ENCODE measurements at places on chromosomes 4 and X. TPM values are rescaled to one million over a fixed set of nuclear protein-coding genes. Genes with fewer than 3 reads are reported as not detected.
A peak's percentile ranks its signal among the peaks of the same experiment; 100 is the strongest.

PLAC1 gene
- total RNA-seq: 0.23 TPM

KLHL15 gene
- 5.5 TPM for total RNA-seq

RAB39B gene
- 0.08 TPM for total RNA-seq

ZNF711 gene
- total RNA-seq: 1.2 TPM

STAP1 gene
- total RNA-seq: not detected

DNA sequence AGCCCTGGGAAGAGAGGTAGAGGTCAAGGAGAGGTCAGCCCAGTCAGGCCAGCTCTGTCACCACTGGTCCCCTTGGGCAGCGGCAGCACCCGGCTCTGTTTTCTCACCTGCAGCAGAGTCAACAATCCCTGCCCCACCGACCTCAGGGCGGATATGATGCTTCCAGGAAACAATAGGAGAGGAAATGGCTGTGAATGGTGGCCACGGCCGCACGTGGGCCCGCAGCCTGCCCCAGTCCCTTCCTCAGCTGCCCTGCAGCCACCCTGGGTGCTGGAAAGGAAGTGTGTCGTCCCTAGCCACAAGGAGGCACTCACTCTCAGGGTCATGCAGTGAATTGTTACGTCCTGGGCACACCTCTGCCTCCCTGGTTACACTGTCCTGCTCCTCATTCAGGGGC, 92.5 kb upstream of the ENPP6 start:
- DNase-seq: no peak

DNA sequence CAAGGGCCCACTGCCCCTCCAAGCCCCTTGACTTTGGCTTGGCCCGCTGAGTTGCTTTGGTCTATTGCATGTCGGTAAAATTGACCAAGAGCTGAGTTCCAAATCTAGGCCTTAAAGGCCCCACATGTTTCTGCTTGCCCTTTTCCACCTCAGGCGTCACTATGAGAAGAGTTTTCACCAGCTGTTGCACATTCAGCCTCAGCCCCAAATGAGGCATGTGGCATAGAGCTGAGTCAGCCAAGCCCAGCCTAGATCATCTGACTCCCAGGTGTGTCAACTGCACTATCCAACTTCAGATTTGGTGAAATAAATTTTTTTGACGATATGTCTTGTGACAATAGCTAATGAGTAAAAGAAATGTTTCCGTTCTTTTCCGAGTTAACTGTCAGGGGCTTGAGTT, 424.5 kb upstream of the FAM47C start:
- no peak for DNase-seq

DNA sequence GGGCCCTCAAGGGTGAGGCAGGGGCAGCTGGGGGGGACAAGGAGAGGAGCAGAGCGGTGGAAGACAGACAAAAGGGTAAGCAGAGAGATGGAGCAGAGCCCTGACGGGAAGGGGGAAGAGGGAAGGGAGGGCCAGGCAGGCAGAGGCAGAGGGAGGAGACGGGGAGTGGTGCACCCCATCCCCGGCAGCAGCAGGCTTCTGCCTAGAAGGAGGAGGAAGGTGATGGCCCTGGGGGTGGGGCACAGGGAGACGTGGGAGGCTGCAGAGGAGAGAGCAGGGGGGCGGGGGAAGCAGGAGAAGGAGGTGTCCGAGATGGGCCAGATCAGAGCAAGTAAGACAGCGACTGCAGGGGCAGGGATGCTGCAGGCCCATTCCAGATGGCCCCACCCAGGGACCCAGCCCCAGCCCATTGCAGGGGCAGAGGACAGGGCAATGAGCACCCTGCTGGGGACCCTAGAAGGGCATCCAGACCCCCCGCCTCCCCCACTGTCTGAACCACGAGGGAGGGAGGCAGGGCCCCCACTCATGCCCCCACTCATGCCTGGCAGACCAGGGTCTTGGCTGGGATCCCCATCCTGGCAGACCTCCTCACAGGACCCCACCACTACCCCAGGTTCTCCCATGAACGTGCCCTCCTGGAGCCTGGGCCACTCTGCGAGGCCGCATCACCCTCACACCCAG, 2.7 kb downstream of the L1CAM start:
- no peak for DNase-seq

GRCh38 chr4:26171941-26172340, 148.9 kb upstream of the RBPJ start:
- peak; percentile 34 for DNase-seq

DNA sequence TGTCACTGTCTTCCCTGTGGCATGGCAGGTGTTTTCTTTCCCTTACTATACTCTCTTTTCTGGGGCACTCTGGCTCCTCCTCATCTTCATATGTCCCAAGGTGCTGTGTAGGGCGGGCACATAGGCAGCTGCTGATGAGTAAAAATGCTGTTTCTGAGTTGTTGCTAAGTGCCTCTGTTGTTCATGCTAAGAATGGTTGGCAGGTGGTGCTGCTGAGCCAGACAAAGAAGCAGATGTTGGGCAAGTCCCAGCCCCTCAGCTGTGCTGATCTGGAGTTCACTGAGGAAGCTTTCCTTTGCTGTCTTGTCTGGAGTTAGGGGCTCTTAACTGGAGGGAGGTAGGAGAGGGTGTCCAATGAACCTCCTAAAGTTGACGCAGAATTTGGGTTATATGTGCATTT, 40.6 kb downstream of the HADH start:
- no peak for DNase-seq

DNA sequence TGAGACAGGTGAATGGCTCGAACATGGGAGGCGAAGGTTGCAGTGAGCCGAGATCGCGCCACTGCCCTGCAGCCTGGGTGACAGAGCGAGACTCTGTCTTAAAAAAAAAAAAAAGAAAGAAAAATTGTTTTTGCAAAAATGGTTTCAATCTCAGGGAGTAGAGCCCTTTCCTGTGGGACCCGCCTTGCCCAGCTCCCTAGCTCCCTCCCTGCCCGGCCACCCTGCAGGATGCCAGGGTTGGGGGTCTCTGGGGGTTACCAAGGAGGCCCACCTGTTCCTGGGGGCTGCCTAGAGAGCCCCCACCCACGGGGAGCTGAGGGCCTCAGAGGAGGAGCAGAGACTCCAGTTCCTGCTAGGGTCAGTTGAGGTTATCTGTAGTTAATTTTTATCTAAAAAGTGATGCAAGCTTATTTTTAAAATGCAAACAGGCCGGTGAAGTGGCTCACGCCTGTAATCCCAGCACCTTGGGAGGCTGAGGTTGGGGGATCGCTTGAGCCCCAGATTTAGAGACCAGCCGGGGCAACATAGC, 18.7 kb upstream of the PLCXD1 start:
- DNase-seq: no peak

GRCh38 chr4:111921714-111922113, 223.5 kb upstream of the FAM241A start:
- no peak for DNase-seq

- DNase-seq: no peak
These were observed 8.1 kb downstream of the PCDH7 start for GRCh38 chr4:30728311-30728710.

DNA sequence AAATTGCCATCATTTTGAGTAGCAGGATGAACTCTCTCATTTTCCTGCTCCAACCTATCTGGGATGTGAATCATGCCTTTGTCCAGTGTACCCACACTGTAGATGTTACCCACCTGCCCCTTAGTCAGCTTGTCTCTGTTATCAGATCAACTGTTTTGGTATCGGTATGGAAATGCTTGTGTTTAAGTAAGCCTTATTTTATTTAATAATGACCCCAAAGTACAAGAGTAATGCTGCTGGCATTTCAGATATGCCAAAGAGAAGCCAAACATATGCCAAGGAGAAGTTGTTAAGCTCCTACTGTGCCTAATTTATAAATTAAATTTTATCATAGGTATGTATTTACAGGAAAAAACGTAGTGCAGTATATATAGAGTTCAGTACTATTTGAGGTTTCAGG, 18.6 kb upstream of the RAP1GDS1 start:
- DNase-seq: no peak

- DNase-seq: no peak
These were observed 75.2 kb upstream of the ENPP6 start for GRCh38 chr4:184292877-184293276.

- DNase-seq: no peak
These were observed 34.7 kb downstream of the LUZP4 start for GRCh38 chrX:115324194-115324593.

DNA sequence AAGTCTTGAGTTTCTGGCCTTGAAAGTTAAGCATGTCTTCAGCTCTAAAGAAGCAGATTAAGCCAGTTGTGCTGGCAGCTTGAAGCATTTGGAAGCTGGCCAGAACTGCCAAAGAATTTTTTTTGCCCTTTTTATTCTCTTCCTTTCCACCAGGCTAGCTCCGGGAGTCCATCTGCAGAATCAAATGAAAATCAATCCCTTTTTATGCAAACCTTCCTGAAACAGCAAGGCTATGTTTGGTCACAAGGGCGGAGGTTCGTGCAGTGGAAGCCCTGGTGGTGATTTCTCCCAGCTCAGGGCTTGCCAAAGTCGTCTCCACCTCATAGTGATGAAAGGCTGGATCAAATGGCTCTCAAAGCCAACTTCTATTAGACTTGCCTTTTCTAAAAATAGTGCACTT, 21.6 kb upstream of the C4orf54 start:
- DNase-seq: no peak

- no peak for DNase-seq
These were observed 6.8 kb upstream of the MGST2 start for GRCh38 chr4:139658586-139659382.

DNA sequence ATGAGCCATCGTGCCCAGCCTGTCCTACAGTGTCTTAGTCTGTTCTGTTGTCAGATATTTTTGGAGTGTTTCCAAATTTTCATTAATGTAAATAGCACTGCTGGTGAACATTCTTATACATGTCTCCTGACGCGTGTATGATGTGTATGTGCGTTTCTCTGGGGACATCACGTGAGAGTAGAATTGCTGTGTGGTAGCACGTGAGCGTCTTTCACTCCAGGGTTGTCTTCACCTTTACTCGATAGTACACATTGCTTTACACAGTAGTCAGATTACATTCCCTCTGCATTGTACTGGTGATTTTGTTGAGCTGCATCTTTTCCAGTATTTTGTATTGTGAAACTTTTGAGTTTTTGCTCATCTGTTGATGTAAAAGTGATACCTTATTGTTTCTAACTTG, 60.0 kb downstream of the ARHGAP10 start:
- no peak for DNase-seq

- no peak for DNase-seq
These were observed 32.2 kb downstream of the SMS start for GRCh38 chrX:21972721-21973120.

DNA sequence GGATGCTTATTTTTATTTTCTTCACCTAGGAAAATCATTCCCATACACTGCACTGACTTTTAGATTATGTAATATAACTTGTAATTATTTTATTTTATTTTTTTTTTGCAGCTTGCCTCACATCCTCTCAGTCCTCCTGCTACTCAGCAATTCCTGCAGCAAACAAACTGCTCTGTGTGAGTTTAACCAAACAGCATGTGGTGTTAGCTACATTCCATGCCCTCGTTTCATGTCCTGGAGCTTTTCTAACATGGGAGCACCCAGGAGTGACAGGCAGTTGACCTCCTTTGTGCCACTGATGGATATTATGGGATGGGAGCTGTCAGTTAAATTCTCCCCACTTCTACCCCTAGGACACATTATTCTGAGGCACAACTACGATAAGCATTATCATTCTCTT, 24.8 kb downstream of the CXCL1 start:
- no peak for DNase-seq

DNA sequence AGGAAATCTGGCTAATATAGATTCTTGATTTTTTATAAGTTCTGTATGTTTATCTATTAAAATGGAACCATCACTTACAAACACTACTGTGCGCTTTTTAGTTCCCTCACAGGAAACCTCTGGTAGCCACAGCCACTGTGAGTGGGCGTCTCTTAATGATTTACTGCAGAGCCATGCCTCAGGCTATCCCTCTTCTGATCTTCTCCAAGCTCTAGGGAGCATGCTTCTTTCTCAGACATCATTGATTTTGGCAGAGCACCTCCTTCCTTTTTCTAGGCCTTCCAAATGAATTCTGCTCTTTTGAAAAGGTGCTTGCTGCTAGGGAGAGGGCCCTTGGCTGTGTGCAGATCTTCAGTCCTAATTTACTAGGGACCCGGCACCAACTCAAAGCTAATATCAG, 61.1 kb upstream of the STS start:
- no peak for DNase-seq

DNA sequence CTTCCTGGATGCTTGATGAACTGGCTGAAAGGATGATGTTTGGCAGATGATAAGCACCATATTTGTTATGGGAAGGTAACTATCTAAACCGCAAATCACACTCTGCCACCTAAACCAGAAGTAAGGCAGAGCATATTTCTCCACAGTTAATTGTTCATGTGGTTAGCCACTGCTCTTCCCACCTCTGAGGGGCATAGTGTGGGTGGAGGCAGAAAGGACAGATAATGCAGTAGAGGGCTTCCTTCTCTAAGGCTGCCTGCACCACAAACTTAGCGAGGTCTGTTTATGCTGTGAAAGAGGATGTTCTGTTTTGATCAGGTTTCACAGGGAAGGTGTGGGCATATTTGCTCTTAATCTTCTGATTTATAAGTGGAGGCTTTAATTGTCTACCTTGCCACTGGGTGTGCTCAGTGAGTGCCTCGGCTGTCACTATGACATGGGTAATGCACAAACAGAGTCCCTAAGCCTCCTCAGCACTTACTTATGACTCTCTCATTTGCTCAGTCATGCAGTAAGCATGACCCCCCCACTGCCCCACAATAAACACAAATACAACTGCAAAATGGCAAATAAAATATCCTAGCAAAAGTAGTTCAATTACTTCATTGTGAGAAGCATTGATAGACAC, 401.0 kb downstream of the TMA16 start:
- no peak for DNase-seq

All from lower leg skin (tissue), 4 donors.